ENCODE measurements at places on chromosomes 6 and 20. TPM values are rescaled to one million over a fixed set of nuclear protein-coding genes. Genes with fewer than 3 reads are reported as not detected.

GRCh38 chr6:141158740-141159139 is 974.0 kb upstream of the GJE1 start:
- H3K27ac ChIP-seq: no peak overlapping the region
- DNase-seq: no peak
- no peak overlapping the region for H3K4me3 ChIP-seq
- H3K36me3 ChIP-seq: peaks cover 14% of the 10 kb centered on the region
- peaks cover 9% of the 10 kb centered on the region for H3K4me1 ChIP-seq

- H3K27me3 ChIP-seq: no peaks in the 10 kb centered on the region
- H3K36me3 ChIP-seq: no peaks in the 10 kb centered on the region
- no peak for DNase-seq
- H3K4me3 ChIP-seq: no peak overlapping the region
- no peak overlapping the region for H3K27ac ChIP-seq
These were observed 66.7 kb upstream of the NFATC2 start for GRCh38 chr20:51609251-51609650.

The KCNB1 gene
- total RNA-seq: 2.8 TPM

DNA sequence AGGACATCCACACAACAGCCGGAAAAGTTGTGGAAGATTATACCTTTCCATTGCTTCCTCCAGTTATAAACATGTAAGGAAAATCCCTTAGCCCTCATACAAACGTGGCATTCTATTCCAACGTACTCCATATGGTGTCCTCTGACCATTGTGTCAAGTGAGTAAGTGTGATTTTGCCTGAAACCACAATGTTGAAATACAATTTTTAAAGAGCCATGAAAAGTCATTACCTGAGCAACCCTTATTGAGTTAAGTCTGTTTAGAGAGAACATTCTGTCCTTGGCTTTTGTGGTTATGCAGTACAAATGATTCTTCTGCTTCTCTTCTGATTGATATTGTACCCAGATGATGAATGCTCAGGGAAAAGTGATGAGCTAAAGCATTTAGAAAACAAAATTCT is 530.1 kb downstream of the HAO1 start:
- H3K4me1 ChIP-seq: peaks cover 3% of the 10 kb centered on the region
- no peak for DNase-seq
- no peaks in the 10 kb centered on the region for H3K36me3 ChIP-seq

The MCUR1 gene
- total RNA-seq: 25.2 TPM

Measured in neural crest cell (in vitro differentiated cells).